ENCODE measurements at places on chromosomes 13 and 19. TPM values are rescaled to one million over a fixed set of nuclear protein-coding genes. Genes with fewer than 3 reads are reported as not detected.

SOHLH2 gene
- not detected for total RNA-seq

LRRC63 gene
- total RNA-seq = not detected

SERTAD1 gene
- total RNA-seq = 27.1 TPM

OSCAR gene
- total RNA-seq = 0.70 TPM

RNF225 gene
- total RNA-seq = 0.31 TPM

NDUFA13 gene
- 125 TPM for total RNA-seq

COX7A1 gene
- total RNA-seq = not detected

Measured in hair follicular keratinocyte (primary cell).